ENCODE measurements at places on chromosomes 5 and 9. TPM values are rescaled to one million over a fixed set of nuclear protein-coding genes. Genes with fewer than 3 reads are reported as not detected.

DNA sequence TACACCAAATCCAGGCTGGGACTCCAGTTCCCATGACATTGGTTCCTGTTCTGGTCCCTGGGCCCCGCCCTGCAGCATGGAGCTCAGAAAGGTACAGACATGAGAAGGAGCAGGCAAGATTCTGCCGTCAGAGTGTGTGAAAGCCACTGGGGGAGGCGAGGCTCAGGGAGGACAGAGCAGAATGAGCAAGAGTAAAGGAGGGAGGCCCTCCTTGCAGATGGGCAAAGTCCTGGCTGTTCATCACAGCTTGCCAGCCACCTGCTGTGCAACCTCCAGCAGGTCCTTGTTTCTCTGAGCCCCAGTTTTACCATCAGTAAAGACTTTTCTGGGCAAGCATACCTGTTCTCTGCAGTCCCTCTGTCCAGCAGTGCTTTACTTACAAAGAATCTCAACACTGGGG lies 73.3 kb downstream of the HRH2 start:
- no peak overlapping the region for H3K27ac ChIP-seq
- no peak for DNase-seq
- peaks cover 47% of the 10 kb centered on the region for H3K27me3 ChIP-seq
- H3K4me3 ChIP-seq = no peak overlapping the region

DNA sequence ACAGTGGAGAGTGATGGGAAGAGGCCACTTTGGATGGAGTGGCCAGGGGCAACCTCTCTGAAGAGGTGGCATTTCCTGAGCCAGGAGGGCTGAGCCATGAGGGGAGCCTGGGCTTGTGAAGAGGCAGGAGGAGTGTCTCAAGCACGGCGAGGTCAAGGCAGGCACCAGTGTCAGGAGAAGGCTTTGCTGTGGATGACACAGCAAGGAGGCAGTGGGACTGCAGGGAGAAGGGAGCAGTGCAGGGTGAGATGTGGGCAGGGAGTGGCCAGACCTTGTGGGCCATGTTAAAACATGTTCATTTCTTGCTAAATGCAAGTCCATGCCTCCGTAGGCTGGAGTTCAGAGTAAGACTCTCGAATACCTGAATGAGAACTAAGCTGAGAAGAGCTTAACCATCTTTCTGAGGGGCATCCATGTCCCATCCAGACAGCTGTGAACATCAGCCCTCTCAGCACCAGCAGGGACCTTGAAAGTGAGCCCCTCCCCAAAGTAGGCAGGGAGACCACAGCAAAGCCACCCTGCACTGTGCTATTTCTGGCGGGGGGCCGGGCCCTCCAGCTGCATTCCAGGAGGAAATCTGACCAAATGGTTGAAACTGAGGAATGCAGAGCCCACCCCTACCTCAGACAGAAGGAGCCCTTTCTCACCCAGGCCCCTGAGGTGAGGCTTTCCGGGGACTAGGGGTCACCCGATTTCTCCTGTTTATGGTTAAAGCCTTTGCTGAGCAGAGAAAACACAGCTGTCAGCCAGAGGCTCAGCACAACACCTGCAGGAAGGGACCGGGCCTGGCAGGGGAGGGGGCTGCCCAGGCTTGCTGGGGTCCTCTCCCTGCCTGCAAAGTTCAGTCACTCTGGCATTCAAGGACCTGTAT lies 16.1 kb upstream of the ARSI start:
- H3K36me3 ChIP-seq = no peaks in the 10 kb centered on the region
- H3K27ac ChIP-seq = no peak overlapping the region
- DNase-seq = no peak
- H3K4me1 ChIP-seq = no peaks in the 10 kb centered on the region

TSSK1B gene
- not detected for total RNA-seq

PRDM9 gene
- total RNA-seq = not detected

DNA sequence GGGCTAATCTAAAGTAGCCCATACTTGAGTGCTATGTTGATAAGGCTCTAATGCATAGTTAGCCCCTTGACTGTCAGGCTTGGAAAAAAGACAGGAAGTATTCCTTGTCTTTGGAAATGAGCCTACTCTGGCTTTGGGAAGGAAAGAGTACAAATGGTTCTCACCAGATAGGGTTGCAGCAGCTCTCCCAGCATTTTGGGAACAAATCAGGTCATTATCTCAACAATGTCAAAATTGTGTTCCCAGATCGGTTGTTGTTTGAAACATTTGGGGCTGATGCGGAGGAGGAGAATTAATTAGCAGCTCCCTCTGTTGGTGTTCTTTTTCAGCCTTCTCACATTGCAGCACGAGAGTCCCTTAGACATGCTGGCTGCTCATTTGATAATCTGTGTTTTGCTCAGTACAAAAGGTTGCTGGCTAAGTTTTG lies 294.7 kb upstream of the DMRT1 start:
- no peak for DNase-seq
- H3K27me3 ChIP-seq = peaks cover 6% of the 10 kb centered on the region
- H3K4me1 ChIP-seq = peaks cover 4% of the 10 kb centered on the region
- H3K36me3 ChIP-seq = no peaks in the 10 kb centered on the region

GNG10 gene
- 10.2 TPM for total RNA-seq

DNA sequence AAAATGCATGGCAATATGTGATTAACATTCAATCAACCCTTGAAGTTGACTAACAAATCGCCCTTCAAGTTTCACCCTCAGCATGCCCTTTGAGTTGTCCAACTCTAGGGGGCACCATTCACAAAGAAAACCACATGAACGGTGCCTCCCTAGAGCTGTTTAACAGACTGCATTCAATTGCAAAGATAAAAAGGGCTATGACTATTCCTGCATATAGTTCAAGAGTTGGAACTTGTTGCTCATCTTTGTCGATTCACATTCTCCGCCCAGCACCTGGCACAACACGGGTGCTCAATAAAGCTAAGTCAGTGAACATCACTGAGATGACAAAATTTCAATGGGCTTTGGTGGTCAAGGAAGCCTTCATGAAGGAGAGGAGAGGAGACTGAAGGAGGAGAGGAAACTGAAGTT lies 69.6 kb upstream of the SLC30A5 start:
- H3K27me3 ChIP-seq = peaks cover 12% of the 10 kb centered on the region
- H3K4me1 ChIP-seq = no peaks in the 10 kb centered on the region

- no peaks in the 10 kb centered on the region for H3K27me3 ChIP-seq
- H3K4me1 ChIP-seq = no peaks in the 10 kb centered on the region
- DNase-seq = no peak
- no peaks in the 10 kb centered on the region for H3K36me3 ChIP-seq
These were observed 94.7 kb downstream of the RXRA start for GRCh38 chr9:134420974-134421432.

- no peaks in the 10 kb centered on the region for H3K36me3 ChIP-seq
- DNase-seq = no peak
- H3K4me1 ChIP-seq = peaks cover 17% of the 10 kb centered on the region
- H3K27me3 ChIP-seq = peaks cover 21% of the 10 kb centered on the region
- no peak overlapping the region for H3K27ac ChIP-seq
These were observed 30.2 kb downstream of the GOLGA2 start for GRCh38 chr9:128245421-128246151.

CDHR2 gene
- 0.42 TPM for total RNA-seq

NEURL1B gene
- 0.07 TPM for total RNA-seq

LCN1 gene
- total RNA-seq = not detected

GRCh38 chr9:92378865-92379560 lies 25.4 kb downstream of the OGN start:
- peaks cover 19% of the 10 kb centered on the region for H3K36me3 ChIP-seq
- no peaks in the 10 kb centered on the region for H3K4me1 ChIP-seq
- no peak overlapping the region for H3K4me3 ChIP-seq
- no peak overlapping the region for H3K27ac ChIP-seq
- DNase-seq = no peak
- no peaks in the 10 kb centered on the region for H3K27me3 ChIP-seq

- peaks cover 5% of the 10 kb centered on the region for H3K4me1 ChIP-seq
- no peak for DNase-seq
- no peak overlapping the region for H3K27ac ChIP-seq
- H3K4me3 ChIP-seq = no peak overlapping the region
- peaks cover 16% of the 10 kb centered on the region for H3K36me3 ChIP-seq
These were observed 61.6 kb downstream of the CSNK1A1 start for GRCh38 chr5:149489605-149490037.

OGN gene
- total RNA-seq = not detected

DNA sequence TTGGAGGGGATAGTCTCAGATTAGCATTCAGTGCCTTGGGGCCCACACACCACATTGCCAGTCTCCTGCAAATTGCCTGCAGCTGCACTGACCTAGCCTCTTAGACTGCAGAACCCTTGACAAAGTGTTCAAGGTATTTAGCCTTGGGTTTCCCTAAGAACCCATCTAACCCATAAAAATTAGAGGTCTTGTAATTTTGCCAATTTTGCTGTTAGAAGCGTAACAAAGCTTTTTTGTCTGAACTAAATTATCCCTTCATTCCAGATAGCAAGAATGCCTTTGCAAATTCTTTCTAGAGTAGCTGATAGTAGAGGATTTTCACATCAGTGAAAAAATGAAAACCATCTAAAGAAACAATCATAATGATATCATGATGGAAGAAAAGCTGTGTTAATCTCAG lies 74.0 kb upstream of the CCNG1 start:
- no peak overlapping the region for H3K27ac ChIP-seq
- no peak for DNase-seq
- H3K4me3 ChIP-seq = no peak overlapping the region
- H3K4me1 ChIP-seq = no peaks in the 10 kb centered on the region
- H3K36me3 ChIP-seq = no peaks in the 10 kb centered on the region

GRCh38 chr5:59040024-59040803 lies 457.3 kb downstream of the RAB3C start:
- H3K4me3 ChIP-seq = peak overlapping the region; percentile 94
- DNase-seq = no peak
- H3K4me1 ChIP-seq = peaks cover 29% of the 10 kb centered on the region
- peaks cover 2% of the 10 kb centered on the region for H3K36me3 ChIP-seq
- peaks cover 14% of the 10 kb centered on the region for H3K27me3 ChIP-seq

LNPEP gene
- 88.8 TPM for total RNA-seq

- no peak overlapping the region for H3K4me3 ChIP-seq
- H3K36me3 ChIP-seq = peaks cover 3% of the 10 kb centered on the region
- no peak overlapping the region for H3K27ac ChIP-seq
These were observed 30.9 kb upstream of the CEP72 start for GRCh38 chr5:581266-581665.

SPINK7 gene
- total RNA-seq = not detected

DNA sequence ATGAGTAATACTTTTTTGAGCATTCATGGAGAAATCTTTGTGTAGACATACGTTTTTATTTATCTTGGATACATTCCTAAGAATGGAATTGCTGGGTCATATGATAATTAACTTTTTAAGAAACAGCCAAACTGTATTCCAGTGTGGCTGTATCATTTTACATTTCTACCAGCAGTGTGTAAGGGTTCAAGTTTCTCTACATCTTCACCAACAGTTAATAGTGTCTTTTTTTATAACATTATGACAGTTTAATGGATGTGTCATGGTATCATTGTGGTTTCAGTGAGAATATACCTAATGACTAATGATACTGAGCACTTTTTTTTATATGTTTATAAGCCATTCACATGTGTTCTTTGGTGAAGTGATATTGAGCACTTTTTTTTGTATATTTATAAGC lies 52.4 kb downstream of the NIPBL start:
- peaks cover 5% of the 10 kb centered on the region for H3K36me3 ChIP-seq
- H3K4me3 ChIP-seq = peak overlapping the region; percentile 36
- H3K27ac ChIP-seq = no peak overlapping the region
- peaks cover 64% of the 10 kb centered on the region for H3K4me1 ChIP-seq
- H3K27me3 ChIP-seq = no peaks in the 10 kb centered on the region

DNA sequence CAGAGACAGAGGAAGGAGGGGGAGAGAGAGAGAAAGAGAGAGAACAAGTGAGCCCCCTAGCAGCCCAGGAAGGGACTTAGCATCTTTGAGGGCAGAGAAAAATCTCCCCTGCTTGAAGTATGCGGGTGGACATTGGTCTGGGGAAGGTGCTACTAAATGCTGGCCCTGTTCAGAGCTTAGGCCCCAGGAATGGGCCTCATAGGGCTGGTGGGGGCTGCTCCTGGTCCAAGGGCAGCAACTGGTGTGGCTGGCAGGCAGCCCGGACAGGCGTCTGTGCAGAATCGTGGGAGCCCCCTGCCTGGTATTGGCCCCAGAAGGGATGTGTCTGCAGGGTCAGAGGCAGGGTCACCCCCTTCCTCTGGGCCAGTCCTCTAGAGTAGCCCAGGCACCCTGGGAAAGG lies 47.8 kb upstream of the SUSD3 start:
- DNase-seq = no peak
- H3K4me3 ChIP-seq = no peak overlapping the region
- no peaks in the 10 kb centered on the region for H3K27me3 ChIP-seq
- peaks cover 2% of the 10 kb centered on the region for H3K4me1 ChIP-seq
- peaks cover 75% of the 10 kb centered on the region for H3K36me3 ChIP-seq

DNA sequence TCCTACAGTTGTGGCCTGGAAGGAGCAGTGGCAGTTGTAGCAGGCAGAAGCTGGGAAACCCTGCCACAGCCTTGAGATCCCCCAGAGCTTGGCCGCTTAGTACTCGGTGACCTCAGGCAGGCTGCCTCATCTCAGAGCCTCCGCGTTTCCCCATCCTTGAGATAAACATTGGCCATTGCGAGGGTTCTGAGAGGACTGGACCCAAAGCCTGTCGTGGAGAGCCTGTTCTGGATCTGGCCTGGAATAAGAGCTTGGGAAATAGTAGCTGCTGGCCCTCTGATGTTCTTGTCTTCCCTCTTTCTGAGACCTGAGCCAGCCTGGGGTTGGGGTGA lies 1.3 kb downstream of the MIGA2 start:
- peaks cover 23% of the 10 kb centered on the region for H3K36me3 ChIP-seq
- no peak overlapping the region for H3K27ac ChIP-seq
- DNase-seq = no peak
- H3K27me3 ChIP-seq = no peaks in the 10 kb centered on the region

GRCh38 chr5:2387250-2387633 lies 364.2 kb downstream of the IRX2 start:
- no peaks in the 10 kb centered on the region for H3K4me1 ChIP-seq
- no peaks in the 10 kb centered on the region for H3K36me3 ChIP-seq
- H3K27me3 ChIP-seq = no peaks in the 10 kb centered on the region
- no peak overlapping the region for H3K27ac ChIP-seq
- no peak for DNase-seq
- no peak overlapping the region for H3K4me3 ChIP-seq

GFPT2 gene
- total RNA-seq = 0.39 TPM

RELL2 gene
- total RNA-seq = 16.8 TPM

CDC20B gene
- not detected for total RNA-seq

HSD17B4 gene
- 106 TPM for total RNA-seq

IFNE gene
- not detected for total RNA-seq

EFNA5 gene
- total RNA-seq = not detected

- no peaks in the 10 kb centered on the region for H3K4me1 ChIP-seq
- DNase-seq = no peak
- no peaks in the 10 kb centered on the region for H3K27me3 ChIP-seq
- H3K27ac ChIP-seq = no peak overlapping the region
- H3K36me3 ChIP-seq = no peaks in the 10 kb centered on the region
These were observed 375.0 kb upstream of the RGMB start for GRCh38 chr5:98398465-98398864.
